ENCODE measurements at places on chromosomes 12 and 14. TPM values are rescaled to one million over a fixed set of nuclear protein-coding genes. Genes with fewer than 3 reads are reported as not detected.

GRCh38 chr12:49615725-49616124, 7.6 kb upstream of the PRPF40B start:
- no peak for DNase-seq

- DNase-seq: no peak
Observed at GRCh38 chr12:1912580-1913376, 5.7 kb downstream of the CACNA2D4 start.

GRCh38 chr12:117019866-117020265, 79.3 kb downstream of the TESC start:
- no peak for DNase-seq

GRCh38 chr12:54977155-54977554, 7.4 kb downstream of the TESPA1 start:
- no peak for DNase-seq

- DNase-seq: no peak
Observed at GRCh38 chr12:132543298-132544079, 53.5 kb downstream of the FBRSL1 start.

DNA sequence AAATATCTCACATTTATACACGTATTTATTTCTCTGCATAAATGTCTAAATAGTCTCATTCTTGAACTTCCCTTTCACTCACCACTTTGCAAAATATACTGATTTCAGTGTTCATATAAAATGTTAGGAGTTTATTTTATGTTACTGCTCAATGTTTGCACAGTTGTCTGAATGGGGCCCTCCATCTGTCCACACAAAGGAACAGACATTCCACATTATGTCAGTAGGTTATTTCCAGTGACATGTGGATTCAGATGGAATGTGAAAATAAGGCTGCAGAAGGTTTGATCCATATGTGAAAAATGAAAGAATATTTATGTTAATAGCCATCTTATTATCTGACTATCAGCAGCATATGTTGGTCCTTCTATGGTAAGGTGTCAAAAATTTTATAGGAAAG, 994.4 kb upstream of the SEL1L start:
- DNase-seq: no peak

GRCh38 chr12:125528281-125528680, 463.0 kb downstream of the AACS start:
- no peak for DNase-seq

DNA sequence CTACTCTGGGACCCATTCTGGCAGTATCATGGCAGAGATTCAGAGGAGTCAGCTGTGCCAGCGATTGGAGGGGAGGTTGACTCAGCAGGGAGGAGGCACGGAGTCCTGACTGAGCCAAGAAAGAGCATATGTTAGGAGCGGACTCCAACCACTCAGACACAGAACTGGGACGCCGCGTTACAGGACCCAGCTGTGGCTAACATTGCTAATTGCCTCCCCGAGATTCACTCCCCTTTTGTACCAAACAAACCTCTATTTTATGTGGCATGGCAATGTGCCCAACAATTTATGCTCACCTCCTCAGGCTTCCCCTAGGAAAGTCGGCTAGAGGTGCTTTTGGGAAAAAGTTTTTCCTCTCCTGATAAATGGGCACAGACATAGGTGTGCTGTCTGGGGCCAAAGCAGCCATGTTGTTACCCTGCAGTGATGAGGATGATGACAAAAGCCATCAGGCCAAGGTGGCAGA, 15.2 kb upstream of the CLIP1 start:
- peak; percentile 68 for DNase-seq

ACADS gene
- polyA plus RNA-seq: 59.6 TPM

CNIH1 gene
- polyA plus RNA-seq: 40.3 TPM

NOPCHAP1 gene
- polyA plus RNA-seq: 7.4 TPM

Measured in heart left ventricle (tissue), 16 donors.